RPMI8226 (cell line): ENCODE measurements at places on chromosomes 5 and 9.
A peak's percentile ranks its signal among the peaks of the same experiment; 100 is the strongest.

- DNase-seq, result no peak
Observed at GRCh38 chr9:744790-745484, 96.6 kb upstream of the DMRT1 start.

- no peak for DNase-seq
Observed at GRCh38 chr5:34930462-34930844, 1.1 kb downstream of the DNAJC21 start.

- no peak for DNase-seq
Observed at GRCh38 chr5:153572411-153573145, 82.1 kb downstream of the GRIA1 start.

DNA sequence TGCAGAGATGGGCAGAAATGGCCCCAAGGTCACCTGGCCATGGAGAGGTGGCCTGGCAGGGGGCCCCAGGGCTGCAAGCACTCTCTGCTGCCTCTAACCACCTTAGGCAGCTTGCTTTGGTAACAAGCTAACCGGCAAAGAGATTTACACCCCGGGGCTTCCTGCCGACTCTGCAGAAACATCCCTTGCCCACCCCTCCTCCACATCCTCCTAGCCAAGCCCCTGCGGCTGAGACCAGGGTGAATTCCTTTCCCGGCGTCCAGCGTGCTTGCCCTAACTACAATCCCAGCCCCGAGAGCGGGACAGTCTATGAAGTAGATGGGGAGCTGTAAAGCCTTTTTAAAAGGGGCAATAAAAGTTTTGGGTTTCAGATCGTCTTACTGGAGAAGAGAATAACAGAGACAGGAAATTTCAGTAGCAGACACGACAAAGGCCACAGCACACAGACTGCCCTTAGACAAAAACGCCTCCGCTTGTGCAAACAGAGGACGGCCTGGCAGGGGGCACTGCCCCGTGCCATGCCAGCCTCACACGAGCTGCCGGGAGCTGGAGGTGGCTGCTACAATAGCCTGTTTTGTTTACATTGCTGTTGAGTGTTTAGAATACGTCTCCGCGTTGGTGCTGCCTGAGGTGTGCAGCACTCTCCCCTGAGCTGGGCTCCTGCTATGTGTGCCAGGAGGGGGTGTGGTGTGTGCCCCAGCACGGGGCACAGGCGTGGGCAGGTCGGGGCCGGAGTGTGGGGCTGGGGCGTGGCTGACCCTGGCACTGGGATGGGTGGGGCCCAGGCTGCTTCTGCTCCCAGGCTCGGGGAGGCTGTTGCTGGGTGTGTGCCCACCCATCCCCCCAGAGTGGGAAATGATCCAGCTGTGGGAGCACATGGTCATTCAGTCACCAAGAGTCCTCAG is 15.3 kb downstream of the MYMK start:
- peak; percentile 60 for DNase-seq

- DNase-seq, result no peak
Observed at GRCh38 chr5:6201631-6202030, 176.7 kb downstream of the MED10 start.

DNA sequence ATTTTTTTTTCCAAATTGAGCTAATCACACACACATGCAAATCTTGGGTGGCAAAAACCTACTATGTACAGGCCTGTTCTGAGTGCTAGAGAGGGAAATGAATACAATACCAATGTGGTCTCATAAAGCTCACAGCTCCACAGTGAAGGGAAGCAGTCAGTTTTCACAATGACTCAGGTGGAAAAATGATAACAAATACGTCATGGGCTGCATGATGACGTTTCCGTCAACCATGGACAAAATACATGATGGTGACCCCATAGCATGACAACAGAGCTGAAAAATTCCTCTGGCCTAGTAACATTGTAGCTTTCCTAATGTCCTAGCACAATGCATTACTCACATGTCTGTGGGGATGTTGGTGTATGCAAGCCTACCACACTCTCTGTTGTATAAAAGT is 252.5 kb downstream of the TRIM32 start:
- no peak for DNase-seq

DNA sequence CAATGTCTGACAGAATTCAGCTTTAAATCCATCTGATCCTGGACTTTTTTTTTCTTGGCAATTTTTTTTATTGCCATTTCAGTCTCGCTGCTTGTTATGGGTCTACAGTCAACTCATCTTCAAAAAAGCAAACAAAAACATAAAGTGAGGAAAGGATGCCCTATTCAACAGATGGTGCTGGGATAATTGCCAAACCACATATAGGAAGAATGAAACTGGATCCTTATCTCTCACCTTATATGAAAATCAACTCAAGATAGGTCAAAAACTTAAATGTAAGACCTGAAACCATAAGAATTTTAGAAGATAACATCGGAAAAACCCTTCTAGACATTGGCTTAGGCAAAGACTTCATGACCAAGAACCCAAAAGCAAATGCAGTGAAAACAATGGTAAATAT is 389.1 kb upstream of the ST8SIA4 start:
- DNase-seq, result no peak

GRCh38 chr5:80094236-80094738 is 59.1 kb downstream of the THBS4 start:
- DNase-seq, result no peak

DNA sequence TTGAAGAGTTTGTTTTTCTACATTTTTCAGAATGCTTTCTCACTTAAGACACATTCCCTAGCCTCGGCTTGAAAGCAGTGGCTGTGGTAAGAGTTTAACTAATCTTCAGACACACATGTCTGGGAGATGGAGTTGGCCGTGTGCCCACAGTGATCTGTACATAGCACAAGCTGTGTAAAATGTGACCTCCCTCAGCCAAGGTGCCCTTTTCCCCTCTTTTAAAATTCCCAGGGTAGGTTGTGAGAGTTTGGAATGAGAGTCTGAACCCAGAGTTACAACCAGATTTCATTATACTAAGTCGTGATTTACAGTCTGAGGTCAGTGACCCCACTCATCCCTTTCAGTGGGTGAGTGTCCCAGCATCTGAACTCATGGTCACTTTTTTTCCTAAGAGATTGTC is 230.4 kb downstream of the DOCK8 start:
- no peak for DNase-seq

DNA sequence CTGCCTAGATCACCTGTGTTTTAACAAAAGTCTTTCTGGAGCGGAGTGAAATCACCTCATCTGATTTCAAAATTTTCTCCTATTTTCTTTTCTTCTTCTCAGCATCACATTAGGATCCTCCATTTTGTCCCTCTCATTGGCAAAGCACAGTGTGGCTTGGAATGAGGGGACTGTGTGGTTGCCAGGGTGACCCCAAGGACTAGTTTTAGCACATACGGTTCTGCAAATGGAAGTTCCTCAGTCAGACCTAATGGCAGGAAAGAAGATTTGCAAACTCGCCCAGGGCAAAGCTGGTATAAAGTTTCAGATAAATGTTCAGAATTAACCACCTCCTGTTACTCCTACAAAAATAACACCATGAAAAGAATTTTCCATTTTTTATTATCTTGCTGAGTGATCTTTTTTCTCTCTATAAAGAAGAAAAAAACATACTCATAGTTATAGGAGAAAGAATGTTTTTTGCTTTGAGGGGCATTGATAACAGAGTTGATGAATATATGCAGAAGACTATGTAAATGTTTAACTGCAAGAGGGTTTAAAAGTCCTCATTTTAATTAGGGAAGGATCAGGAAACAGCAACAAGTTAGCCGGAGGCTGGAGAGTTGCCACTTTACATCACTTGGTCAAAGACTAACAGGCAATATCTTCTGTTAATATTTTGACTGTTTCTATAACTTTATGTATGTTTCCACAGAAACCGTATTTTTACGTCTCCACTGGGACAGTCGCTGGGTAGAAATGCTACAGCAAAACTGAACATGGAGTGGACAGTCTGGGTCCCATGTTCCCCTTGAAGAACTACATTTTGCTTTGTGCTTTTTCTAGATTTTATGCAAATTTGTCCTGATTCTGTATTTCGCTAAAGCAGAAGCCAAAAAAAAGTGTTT is 257.8 kb downstream of the NR2F1-AS1 start:
- DNase-seq, result no peak

DNA sequence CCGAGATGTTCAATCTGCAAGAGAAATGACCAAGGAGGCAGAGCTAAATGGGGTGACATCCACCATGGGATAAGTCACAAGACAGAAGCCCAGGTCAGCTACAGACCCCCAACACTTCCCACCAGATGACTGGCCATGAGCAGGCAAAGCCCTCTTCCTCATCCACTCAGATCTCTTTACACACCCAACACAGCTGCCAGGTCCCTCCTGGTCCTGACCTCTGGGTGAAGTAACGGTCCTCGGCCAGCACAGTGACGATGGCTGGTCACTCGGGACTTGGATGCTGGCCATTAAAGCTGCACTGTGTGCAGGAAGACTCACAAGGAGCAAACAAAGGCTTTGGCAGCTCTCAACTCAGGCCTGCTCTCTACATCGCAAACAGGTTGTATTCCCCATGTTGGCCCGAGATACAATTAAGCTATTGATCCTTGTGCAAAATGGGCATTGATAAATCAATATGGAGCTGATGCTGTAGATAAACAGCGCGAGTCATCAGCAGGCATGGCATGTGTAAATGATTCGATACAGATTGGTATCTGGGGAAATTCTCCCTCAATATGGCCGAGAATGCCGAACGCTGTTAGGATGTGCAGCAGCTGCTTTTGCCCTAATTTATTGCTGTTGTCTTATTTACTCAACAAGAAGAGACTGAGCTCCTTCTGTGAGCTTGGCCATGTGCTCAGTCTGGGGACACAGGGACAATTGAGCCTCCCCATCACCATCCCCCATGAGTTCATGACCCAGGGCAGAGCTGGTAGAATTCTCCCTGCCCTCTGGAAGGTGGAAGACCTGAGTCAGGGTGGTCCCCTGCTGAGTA is 98.7 kb downstream of the C5orf15 start:
- no peak for DNase-seq

DNA sequence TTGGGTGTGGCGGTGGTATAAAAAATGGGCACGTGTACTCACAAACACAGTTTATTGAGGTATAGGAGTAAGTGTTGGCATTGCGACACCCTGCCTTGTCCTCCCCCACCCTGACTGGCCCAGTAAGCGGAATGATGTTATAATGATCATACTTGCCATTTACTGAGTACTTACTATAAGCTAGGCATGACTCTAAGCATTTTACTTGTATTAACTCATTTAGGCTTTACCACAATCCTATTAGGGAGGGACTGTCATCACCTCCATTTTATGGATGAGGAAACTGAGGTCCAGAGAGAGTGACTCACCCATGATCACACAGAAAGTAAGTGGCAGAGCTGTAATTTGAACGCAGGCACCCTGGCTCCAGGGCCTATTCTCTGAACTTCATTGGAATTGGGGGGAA is 2.3 kb downstream of the SMIM3 start:
- no peak for DNase-seq

GRCh38 chr5:10030219-10030831 is 219.4 kb downstream of the ATPSCKMT start:
- DNase-seq, result no peak

DNA sequence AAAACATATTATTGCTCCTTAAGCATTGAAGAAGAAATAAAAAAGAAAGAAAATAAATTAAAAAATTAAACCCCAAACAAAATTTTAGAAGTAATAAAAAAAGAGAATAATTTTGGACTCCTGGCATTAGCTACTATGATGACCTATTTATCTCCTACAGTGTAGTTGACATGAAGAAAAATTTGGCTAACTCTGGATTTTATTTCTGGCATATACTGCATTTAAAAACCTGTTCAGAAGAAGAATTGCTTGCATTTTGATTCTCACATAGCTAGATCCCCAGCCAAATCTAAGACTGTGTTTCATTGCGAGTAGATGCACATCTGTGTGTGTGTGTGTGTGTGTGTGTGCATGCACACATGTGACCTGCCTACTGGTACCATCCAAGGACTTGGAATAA is 30.1 kb upstream of the GABRG2 start:
- DNase-seq, result no peak

- no peak for DNase-seq
Observed at GRCh38 chr9:38041564-38042243, 27.3 kb downstream of the SHB start.

DNA sequence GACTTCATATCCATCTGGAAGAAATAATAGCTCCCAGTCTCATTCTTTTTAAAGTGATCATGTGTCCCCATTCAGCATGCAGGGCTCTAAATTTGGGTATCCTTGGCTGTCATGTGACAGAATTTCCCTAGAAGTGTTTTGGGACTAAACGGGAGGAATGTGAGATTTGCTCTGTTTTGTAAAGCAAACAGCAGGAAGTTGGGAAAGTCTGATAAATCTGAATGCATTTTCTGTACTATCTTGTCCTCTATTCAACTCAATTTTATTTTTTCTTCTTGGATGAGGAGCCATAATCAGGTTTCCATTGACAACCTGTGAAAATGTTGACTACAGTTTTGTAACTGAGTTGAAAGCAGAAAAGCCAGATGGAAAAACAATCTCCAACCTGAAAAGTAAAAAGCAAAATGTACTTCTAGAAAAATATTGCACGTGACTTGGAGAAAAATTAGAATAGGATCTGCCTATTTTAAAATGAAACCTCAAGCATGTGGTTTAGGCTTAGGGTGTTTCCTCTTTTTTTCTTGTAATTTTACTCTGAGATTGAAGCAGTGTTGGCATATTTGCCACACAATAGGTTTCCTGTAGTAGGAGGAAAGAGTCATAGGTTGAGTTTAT is 76.2 kb upstream of the IL6ST start:
- peak; percentile 68 for DNase-seq

- no peak for DNase-seq
Observed at GRCh38 chr5:131774652-131775367, 22.0 kb downstream of the FNIP1 start.

DNA sequence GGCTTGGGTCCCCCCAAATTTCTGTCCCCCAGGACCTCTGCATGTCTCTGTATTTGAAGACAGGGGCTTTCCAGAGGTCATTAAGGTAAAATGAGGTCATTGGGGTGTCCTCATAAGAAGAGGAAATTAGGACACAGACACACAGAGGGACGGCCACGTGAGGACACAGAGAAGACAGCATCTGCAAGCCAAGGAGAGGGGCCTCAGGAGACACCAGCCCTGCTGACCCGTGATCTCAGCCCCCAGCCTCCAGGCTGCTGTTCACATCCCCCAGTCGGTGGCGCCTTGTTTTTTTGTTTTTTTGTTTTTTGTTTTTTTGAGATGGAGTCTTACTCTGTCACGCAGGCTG is 1.2 kb upstream of the CCDC183 start:
- DNase-seq, result no peak

DNA sequence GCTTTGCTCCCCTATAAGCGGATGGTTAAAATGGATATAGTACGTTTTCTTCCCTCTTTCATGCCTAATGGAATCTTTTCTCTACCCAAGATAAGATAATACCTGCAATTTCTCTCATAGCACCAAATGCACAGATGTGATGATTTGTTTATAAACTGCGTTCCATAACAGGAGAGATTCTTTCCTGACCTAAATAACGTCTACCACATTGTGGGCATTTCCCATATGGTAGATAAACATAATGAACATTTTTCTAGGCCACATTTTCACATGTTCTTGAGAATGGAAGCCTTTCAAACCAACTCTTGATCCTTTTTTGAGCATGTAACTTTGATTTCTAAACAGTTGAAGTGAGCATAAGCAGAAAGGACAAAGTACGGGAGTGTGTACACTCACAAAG is 448.5 kb downstream of the CSNK1G3 start:
- DNase-seq, result no peak

GRCh38 chr5:127702926-127703561 is at the start of gene CCDC192:
CCDC192 (plus strand) TSS chr5:127703391; CDS start chr5:127703446, 55 bp downstream.
- DNase-seq, result no peak

- no peak for DNase-seq
Observed at GRCh38 chr5:41527201-41527779, 16.9 kb upstream of the PLCXD3 start.

GRCh38 chr5:68110264-68110663 is 105.3 kb upstream of the PIK3R1 start:
- DNase-seq, result no peak

- DNase-seq, result peak; percentile 20
Observed at GRCh38 chr5:69368458-69369339, 621 bp downstream of the AK6 start.

- DNase-seq, result no peak
Observed at GRCh38 chr9:102237520-102237919, 499.1 kb upstream of the GRIN3A start.
